Posterior vena cava (tissue), 2 donors: ENCODE measurements at places on chromosomes 4 and X.
A peak's percentile ranks its signal among the peaks of the same experiment; 100 is the strongest.

DNA sequence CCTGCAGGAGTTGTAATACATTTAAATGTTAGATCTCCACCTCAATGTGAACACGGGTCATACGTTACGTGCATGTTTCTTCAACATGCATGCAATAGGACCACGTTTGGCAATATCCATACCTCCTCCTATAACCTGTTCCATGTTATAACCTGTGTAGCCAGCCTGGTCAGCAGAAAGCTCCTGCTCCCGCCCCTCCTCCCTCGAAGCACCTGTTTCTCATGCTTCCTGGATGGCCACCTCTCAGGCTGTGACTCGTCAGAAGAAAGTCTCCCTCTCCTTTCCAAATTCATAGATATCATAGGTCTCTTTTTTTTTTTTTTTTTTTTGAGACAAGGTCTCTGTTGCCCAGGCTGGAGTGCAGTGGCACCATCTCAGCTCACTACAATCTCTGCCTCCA is 96.5 kb downstream of the HMX1 start:
- DNase-seq, result peak; percentile 11

- no peak for DNase-seq
These were observed 434.3 kb downstream of the PDGFC start for GRCh38 chr4:156537286-156537685.

DNA sequence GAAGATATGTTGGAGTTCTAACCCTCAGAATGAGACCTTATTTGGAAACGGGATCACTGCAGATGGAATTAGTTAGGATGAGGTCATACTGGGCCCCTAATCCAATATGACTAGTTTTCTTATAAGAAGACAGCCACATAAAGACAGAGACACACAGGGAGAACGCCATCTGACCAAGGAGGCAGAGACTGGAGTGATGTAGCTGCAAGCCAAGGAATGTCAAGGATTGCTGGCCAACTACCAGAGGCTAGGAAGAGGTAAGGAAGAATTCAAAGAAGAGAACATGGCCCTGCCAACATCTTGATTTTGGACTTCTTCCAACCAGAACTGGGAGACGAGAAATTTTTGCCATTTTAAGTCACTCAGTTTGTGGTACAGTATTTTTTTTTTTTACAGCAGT is 152.8 kb upstream of the DIPK2B start:
- no peak for DNase-seq

GRCh38 chr4:2303121-2303685 is 41.3 kb upstream of the MXD4 start:
- DNase-seq, result peak; percentile 66

- no peak for DNase-seq
These were observed 124.5 kb upstream of the AGA start for GRCh38 chr4:177566691-177567090.

GRCh38 chr4:100519205-100519604 is 1.4 kb upstream of the EMCN start:
- DNase-seq, result no peak

DNA sequence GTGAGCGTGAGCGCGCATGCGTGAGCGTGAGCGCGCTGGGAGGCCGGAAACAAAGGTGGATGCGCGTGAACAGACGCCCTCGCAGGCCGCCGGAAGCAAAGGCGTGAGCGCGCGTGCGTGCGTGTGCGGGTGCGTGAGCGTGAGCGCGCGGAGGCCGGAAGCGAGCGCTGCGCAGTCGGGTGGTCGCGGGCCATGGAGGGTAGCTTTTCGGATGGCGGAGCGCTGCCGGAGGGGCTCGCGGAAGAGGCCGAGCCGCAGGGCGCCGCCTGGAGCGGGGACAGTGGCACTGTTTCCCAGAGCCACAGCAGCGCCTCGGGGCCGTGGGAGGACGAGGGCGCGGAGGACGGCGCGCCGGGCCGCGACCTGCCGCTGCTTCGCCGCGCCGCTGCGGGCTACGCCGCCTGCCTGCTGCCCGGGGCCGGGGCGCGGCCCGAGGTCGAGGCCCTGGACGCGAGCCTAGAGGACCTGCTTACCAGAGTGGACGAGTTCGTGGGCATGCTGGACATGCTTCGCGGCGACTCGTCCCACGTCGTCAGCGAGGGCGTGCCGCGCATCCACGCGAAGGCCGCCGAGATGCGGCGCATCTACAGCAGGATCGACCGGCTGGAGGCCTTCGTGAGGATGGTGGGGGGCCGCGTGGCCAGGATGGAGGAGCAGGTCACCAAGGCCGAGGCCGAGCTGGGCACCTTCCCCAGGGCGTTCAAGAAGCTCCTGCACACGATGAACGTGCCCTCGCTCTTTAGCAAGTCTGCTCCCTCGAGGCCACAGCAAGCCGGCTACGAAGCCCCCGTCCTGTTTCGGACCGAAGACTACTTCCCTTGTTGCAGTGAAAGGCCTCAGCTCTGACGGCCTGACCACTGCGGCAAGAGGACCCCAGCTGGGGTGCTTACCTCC is at the start of gene BLOC1S4:
Gene BLOC1S4 (plus strand): TSS at position 157 of the 894 bp plus-strand sequence. CDS start 36 bp downstream, at position 193.
- DNase-seq, result peak; percentile 96

DNA sequence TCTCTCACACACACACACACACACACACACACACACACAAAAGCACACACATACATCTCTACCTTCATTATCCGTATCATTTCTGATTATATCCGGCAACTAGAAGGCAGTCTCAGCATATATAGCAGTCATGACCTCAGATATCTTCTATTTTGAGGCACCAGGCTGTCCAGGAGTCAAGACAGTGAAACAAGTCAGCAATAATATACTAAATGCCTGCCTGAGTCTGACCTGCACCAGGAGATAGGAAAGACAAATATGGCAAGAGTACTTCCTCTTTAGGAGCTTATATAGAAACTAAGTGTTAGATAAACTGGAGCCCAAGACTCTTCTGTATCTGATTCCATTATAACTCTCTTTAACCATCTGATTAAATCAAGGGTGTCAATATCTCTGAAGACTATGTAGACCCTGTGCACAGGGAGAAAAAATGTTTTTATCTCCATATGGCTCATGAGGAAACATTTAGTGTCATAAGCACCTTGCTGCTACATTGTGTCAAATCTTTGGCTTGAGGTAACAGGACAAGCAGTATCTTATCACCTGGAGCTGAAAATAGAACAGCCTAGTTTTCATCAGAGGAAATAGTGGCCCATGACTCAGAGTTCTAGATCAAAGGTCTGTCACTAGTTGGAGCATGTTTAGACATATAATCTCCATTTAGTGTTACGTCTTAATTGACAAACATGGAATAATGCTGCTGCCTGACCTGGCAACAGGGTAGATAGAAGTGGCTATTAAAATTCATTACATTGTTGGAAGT is 27.0 kb upstream of the FAM47B start:
- no peak for DNase-seq

DNA sequence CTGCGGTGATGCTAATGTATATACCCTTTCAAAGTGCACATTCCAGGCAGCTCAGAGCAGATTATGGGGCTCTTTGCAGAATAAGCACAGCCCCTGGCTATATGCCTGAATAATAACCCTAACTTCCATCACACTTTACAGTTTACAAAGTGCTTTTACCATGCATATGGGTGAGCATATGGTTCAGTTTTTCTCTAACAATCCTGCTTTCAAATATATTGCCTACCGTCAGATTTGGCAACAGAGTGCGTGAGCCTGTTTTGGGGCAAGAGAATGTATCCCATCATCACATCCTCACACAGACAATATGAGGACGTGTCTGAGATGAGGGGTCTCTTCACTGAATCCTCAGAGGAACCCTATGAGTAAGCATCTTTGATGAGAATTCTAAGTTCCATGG is 162.8 kb upstream of the VCX start:
- no peak for DNase-seq

- DNase-seq, result no peak
These were observed 32.6 kb upstream of the PHF8 start for GRCh38 chrX:54076903-54077302.

GRCh38 chrX:119190091-119190681 is 45.9 kb upstream of the PGRMC1 start:
- DNase-seq, result no peak

DNA sequence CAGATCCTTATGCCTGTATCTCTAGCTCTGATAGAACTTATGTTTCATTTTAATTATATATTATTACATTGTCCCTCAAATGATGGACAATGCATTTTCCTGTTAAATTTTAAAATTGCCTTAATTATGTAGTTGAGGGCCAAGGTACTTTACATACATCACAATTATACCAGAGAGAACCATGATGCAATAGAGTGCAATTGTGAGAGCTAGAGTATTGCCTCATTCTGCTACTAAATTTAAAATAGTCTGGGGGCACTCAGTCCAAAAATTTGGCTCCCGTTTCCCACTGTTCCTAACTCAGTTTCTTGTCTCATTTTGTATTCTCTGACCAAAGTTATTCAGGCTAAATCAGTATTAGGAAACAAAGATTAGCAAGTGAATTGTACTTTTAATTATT is 378.5 kb upstream of the ZFP42 start:
- DNase-seq, result no peak

GRCh38 chr4:141462361-141462760 is 174.0 kb upstream of the IL15 start:
- DNase-seq, result no peak

DNA sequence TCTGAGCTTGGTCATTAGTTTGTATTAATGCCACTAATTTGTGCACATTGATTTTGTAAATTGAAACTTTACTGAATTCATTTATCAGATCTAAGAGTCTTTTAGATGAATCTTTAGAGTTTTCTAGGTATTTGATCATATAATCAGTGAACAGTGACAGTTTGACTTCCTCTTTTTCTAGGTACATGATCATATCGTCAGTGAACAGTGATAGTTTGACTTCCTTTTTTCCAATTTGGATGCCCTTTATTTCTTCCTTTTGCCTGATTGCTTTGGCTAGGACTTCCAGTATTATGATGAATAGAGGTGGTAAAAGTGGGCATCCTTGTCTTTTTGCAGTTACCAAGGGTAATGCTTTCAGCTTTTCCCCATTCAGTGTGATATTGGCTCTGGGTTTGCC is 421.4 kb upstream of the CPXCR1 start:
- no peak for DNase-seq

GRCh38 chr4:128858879-128859671 is 49.6 kb downstream of the JADE1 start:
- no peak for DNase-seq

DNA sequence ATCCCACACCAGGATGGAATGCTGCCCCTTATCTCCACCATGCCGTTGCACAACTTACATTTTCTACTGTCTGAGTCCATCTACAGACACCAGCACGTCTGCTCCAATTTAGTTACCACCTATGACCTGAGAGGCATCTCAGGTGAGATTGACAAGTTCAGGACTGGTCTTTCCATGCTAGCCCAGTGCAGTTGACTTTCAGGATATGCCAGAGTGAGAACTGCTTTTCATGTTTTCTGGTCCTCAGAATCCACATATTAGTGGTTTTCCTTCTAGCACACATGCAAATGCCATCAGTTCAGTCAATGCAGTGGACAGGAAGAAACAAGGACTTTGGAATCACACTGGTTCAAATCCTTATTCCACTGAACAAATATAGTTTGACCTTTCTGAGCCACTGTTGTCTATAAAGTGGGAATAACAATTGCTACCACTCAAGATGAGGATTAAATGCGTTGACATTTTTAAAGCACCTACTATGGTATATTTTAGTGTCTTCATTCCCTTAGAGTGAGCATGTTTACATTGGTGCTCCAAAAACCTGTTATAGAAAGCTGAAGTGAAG is 38.1 kb upstream of the ANXA3 start:
- DNase-seq, result no peak
